ENCODE measurements at places on chromosomes 16 and 17.

- no peaks in the 10 kb centered on the region for H3K36me3 ChIP-seq
- peak; percentile 84 for DNase-seq
- H3K4me3 ChIP-seq: no peak overlapping the region
These were observed 5.8 kb downstream of the P2RX5 start for GRCh38 chr17:3690094-3690715.

DNA sequence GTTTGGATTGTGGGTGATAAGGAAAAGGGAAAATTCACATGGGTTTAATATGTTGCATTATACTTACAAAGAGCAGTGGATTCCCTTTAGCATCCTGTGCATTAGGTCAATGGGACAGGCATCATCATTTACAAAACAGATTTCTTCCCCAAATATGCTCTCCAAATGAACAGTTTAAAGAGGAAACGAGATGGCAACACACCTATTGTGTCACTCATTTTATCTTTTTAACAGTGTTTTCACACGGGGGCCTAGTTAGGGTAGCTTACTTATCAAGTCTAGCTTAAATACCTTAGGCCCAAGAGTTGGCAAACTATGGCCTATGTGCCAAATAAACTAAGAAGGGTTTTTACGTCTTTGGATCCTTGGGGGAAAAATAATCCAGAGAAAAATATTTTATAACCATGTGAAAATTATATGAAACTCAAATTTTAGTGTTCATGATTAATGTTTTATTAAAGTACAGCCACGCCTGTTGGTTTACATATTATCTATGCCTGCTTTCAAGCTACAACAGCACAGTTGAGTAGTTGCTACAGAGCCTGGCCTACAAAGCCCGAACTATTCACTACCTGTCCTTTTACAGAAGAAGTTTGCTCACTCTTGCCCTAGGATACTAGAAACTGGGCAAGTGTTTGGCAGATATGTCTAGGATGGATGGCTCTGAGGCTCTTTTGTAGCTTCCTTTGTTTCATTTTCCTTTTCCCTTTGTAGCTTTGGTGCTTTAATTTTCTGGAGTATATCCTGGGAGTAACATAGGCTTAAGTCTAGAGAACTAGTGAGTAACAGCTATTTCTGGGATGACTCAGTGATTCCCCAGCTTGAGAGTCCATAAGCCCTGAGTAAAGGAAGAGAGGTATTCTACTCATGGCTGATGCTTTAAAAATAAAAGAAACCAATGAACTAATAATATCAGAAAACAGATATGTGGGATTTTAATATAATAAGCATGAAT is 12.4 kb downstream of the NUP93 start:
- peak; percentile 97 for DNase-seq
- no peaks in the 10 kb centered on the region for H3K36me3 ChIP-seq
- H3K27ac ChIP-seq: peak overlapping the region; percentile 74
- H3K4me3 ChIP-seq: peak overlapping the region; percentile 47
- H3K4me1 ChIP-seq: peaks cover 31% of the 10 kb centered on the region
- no peaks in the 10 kb centered on the region for H3K27me3 ChIP-seq

DNA sequence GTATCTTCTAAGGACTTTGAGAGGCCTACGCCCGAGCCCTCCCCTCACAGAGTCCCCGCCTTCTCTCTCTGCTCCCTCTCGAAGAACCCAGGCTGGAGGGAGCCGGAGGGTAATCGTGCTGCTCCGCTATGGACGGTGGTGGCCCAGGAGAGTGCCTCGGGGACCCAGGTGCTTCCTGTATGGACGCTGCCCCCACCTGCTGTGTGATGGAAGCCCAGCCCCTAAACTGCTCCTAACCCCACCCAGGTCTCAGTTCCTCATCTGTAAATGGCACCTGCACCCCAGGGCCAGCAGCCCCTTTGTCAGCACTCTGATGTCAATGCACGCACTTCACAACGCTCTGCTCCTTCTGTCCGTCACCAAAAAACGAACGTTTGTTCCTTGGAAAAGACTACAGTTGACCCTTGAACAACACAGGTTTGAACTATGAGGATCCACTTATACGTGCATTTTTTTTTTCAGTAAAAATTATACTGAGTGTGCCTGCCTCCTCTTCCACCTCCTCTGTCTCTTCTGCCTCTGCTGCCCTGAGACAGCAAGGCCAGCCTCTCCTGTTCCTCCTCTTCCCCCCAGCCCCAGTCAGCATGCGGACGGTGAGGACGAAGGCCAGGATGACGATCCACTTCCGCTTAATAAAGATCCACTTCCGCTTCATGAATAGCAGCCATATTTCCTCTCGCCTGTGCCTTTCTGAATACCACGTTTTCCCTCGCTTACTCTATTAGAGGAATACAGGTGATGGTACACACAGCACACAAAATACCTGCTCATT is 118.3 kb downstream of the BANP start:
- no peak overlapping the region for H3K27ac ChIP-seq
- no peaks in the 10 kb centered on the region for H3K4me1 ChIP-seq
- no peak for DNase-seq

- peaks cover 38% of the 10 kb centered on the region for H3K27me3 ChIP-seq
- H3K27ac ChIP-seq: no peak overlapping the region
- H3K4me3 ChIP-seq: no peak overlapping the region
- no peaks in the 10 kb centered on the region for H3K36me3 ChIP-seq
- peak; percentile 59 for DNase-seq
These were observed 6.4 kb upstream of the PRSS21 start for GRCh38 chr16:2810651-2811050.

- no peaks in the 10 kb centered on the region for H3K36me3 ChIP-seq
- no peak overlapping the region for H3K27ac ChIP-seq
- DNase-seq: peak; percentile 89
- no peaks in the 10 kb centered on the region for H3K27me3 ChIP-seq
These were observed 175.7 kb upstream of the GSE1 start for GRCh38 chr16:85437166-85438052.

- DNase-seq: peak; percentile 13
- peak overlapping the region; percentile 62 for H3K27ac ChIP-seq
- peaks cover 39% of the 10 kb centered on the region for H3K4me1 ChIP-seq
- H3K27me3 ChIP-seq: no peaks in the 10 kb centered on the region
- peaks cover 20% of the 10 kb centered on the region for H3K36me3 ChIP-seq
These were observed 54.3 kb downstream of the N4BP1 start for GRCh38 chr16:48555597-48556242.

- DNase-seq: peak; percentile 99
- H3K36me3 ChIP-seq: no peaks in the 10 kb centered on the region
- peak overlapping the region; percentile 55 for H3K4me3 ChIP-seq
- H3K27me3 ChIP-seq: no peaks in the 10 kb centered on the region
- peaks cover 27% of the 10 kb centered on the region for H3K4me1 ChIP-seq
These were observed 40.8 kb upstream of the CMIP start for GRCh38 chr16:81403601-81404391.

DNA sequence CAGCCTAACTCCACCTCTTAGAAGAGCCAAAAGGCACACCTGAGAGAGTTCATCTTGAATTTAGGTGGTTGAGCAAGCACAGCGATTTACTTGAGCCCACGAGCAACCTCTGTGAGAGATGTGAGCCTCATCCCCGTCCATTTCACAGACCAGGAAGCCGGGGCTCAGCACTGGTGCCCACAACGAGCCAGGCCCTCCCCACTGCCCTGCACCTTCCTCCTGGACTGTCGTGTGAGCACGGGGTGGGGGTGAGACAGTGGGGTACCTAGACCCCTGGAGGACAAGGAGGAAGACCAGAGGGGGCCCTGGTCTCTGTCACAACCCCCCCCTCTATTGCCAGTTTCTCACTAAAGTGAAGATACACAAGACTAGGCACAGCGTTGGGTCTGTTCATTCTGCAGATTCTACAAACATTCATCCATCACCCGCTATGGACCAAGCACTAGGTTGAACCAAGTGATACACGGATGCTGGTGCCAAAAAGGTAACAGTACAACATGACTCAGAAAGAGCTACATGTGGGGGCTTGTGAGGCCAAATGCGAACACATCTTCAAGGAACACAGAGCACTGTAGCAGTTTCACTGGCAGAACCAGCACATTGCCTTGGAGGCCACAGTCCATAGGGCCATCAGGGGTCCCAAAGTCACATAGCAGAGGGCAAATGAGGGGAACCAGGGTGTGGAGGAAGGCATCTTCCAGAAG is 231.9 kb downstream of the PARN start:
- H3K27ac ChIP-seq: no peak overlapping the region
- no peak overlapping the region for H3K4me3 ChIP-seq
- no peaks in the 10 kb centered on the region for H3K27me3 ChIP-seq
- DNase-seq: no peak
- H3K4me1 ChIP-seq: peaks cover 11% of the 10 kb centered on the region
- no peaks in the 10 kb centered on the region for H3K36me3 ChIP-seq

DNA sequence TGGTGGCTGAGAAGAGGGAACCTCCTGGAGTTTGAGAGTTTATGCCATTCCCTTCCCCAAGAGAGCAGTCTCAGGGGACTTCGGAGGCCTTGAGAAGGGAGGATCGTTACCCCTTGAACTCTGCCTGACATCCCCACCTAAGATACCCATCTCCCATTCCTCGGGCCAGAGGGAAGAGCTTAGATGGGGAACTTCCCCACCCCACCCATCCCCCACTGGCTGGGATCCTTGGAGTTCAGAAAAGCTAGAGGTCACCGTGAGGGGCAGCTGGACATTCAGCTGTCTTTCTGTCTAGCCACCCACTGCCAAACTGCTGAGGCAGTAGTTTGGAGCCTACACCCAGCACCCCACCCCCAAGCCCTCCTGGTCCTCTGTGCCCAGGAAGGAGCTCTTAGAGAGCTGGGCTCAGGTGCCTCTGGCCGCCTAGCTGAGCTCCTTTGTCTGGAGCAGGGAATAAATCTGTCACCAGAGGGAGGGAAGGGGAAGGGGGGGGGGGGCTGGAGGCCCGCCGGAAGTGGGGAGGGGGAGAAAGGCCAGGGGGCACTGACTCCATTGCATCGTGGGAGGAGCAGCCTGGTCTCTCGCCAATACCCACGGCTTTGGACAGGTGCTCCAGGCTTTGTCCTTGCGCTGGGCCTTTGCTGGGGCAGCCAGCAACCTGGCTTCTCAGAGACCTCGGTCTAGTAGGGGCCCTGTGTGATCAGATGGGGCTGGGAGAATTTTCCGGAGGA is 1.0 kb downstream of the HSD11B2 start:
- peaks cover 27% of the 10 kb centered on the region for H3K27me3 ChIP-seq
- H3K4me3 ChIP-seq: peak overlapping the region; percentile 46
- DNase-seq: peak; percentile 82

Data from osteoblast (primary cell).